Hepatocyte (in vitro differentiated cells): ENCODE measurements at places on chromosomes 6 and 20. TPM values are rescaled to one million over a fixed set of nuclear protein-coding genes. Genes with fewer than 3 reads are reported as not detected.

Gene C6orf132
- polyA plus RNA-seq, result 9.4 and 10.5 TPM in 2 replicates

- no peak for DNase-seq
- H3K4me1 ChIP-seq, result no peaks in the 10 kb centered on the region
- H3K27ac ChIP-seq, result no peak overlapping the region
- no peaks in the 10 kb centered on the region for H3K36me3 ChIP-seq
- no peaks in the 10 kb centered on the region for H3K27me3 ChIP-seq
Measured at GRCh38 chr6:961407-961960, 268.5 kb upstream of the EXOC2 start.

DNA sequence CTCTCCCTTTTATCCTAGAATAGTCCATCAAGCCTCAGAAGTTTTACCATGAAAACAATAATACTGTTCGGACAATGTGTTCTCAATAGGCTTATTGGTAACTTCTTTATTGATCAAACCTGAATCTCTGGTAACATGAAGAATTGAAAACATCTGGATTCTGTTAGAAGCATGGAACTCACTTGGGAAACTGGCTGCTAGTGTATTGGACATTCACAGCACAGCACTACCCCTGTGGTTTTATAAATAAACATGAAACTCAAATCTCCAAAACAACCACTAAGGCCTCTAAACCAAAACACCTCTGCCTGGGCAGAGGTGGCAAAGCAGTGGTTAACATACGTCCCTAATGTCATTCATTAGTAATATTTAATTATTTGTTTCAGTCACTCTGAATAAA is 157.6 kb upstream of the KCNQ5 start:
- no peaks in the 10 kb centered on the region for H3K36me3 ChIP-seq
- no peak overlapping the region for H3K27ac ChIP-seq
- no peaks in the 10 kb centered on the region for H3K27me3 ChIP-seq
- no peak for DNase-seq
- H3K4me3 ChIP-seq, result no peak overlapping the region
- H3K4me1 ChIP-seq, result no peaks in the 10 kb centered on the region

GRCh38 chr6:26544473-26544872 is 6.3 kb downstream of the HMGN4 start:
- H3K27ac ChIP-seq, result no peak overlapping the region
- no peak for DNase-seq
- H3K4me1 ChIP-seq, result no peaks in the 10 kb centered on the region
- no peak overlapping the region for H3K4me3 ChIP-seq
- no peaks in the 10 kb centered on the region for H3K27me3 ChIP-seq
- H3K36me3 ChIP-seq, result no peaks in the 10 kb centered on the region

DNA sequence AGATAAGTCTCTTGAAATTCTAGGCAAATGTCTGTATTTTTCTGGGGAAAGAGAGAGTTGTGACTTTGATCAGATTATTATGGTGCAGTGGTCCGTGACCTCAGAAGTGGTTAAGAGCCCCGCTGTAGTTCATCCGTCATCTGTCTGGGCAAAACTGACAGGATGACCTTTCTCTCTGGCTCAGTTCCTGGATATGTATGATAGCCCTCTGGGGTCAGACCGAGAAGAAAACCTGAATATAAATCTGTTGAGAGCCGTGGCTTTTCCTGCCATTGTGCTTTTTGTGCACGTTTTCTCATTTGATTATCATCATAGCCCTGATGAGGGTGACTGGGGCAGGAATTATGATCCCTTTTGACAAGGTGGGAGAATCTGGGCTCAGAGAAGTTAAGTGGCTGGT is 26.5 kb downstream of the GHRH start:
- H3K27me3 ChIP-seq, result no peaks in the 10 kb centered on the region
- DNase-seq, result no peak
- no peaks in the 10 kb centered on the region for H3K4me1 ChIP-seq
- H3K36me3 ChIP-seq, result peaks cover 6% of the 10 kb centered on the region
- no peak overlapping the region for H3K27ac ChIP-seq
- H3K4me3 ChIP-seq, result no peak overlapping the region

GRCh38 chr6:150534553-150534952 is 65.1 kb upstream of the PLEKHG1 start:
- H3K4me1 ChIP-seq, result no peaks in the 10 kb centered on the region
- no peak overlapping the region for H3K4me3 ChIP-seq
- no peak for DNase-seq
- H3K27me3 ChIP-seq, result no peaks in the 10 kb centered on the region
- no peak overlapping the region for H3K27ac ChIP-seq
- no peaks in the 10 kb centered on the region for H3K36me3 ChIP-seq

Gene PREP
- 27.3 and 30.3 TPM in 2 replicates for polyA plus RNA-seq

- H3K4me1 ChIP-seq, result peaks cover 23% of the 10 kb centered on the region
- H3K27ac ChIP-seq, result no peak overlapping the region
- H3K36me3 ChIP-seq, result no peaks in the 10 kb centered on the region
- H3K4me3 ChIP-seq, result no peak overlapping the region
- no peak for DNase-seq
- H3K27me3 ChIP-seq, result no peaks in the 10 kb centered on the region
Measured at GRCh38 chr6:11804701-11805100, 26.1 kb upstream of the ADTRP start.

Gene HLA-DOB
- polyA plus RNA-seq, result 0.94 TPM in 1 of 2 replicates, not detected in the other

DNA sequence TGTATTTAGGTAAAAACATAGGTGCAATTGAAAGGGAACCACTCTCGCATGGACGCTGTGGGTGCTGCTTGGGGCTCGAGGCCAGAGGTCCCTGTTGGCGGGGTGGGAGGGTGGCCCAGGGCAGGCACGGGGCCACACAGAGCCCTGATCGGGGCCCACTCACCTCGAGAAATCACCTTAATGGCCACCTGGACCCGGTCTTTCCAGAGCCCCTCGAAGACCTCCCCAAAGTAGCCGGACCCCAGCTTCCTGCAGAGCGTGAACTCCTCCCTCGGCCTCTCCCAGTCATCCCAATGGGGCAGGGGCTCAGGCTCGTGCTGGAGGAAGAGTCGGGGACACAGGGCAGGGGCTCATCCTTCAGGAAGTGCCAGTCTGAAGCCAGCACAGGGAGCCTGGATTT is 3.8 kb downstream of the PTK6 start:
- no peak overlapping the region for H3K4me3 ChIP-seq
- H3K36me3 ChIP-seq, result no peaks in the 10 kb centered on the region
- H3K4me1 ChIP-seq, result peaks cover 3% of the 10 kb centered on the region
- H3K27ac ChIP-seq, result no peak overlapping the region
- no peak for DNase-seq

GRCh38 chr6:108800427-108800864 is 47.8 kb upstream of the ARMC2 start:
- H3K36me3 ChIP-seq, result no peaks in the 10 kb centered on the region
- DNase-seq, result no peak
- peaks cover 37% of the 10 kb centered on the region for H3K4me1 ChIP-seq
- no peak overlapping the region for H3K4me3 ChIP-seq
- no peaks in the 10 kb centered on the region for H3K27me3 ChIP-seq
- H3K27ac ChIP-seq, result no peak overlapping the region

DNA sequence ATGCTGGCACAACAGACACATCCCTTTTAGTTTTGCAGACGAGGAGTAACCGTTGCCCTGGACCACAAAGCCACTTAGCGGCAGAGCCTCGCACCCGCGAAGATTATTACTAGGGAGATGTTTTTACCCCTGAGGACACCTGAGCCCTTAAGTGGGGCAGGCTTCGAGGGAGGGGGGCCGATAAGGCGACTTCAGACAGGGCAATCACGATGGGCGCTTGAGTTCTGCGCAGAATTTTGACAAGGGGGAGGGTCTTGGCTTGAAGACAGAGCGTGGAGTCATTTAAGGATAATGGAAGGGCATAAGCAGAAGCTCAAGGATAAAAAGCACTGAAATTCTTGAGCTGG is 650 bp upstream of the TTK start:
- no peak for DNase-seq
- H3K4me1 ChIP-seq, result peaks cover 6% of the 10 kb centered on the region
- peaks cover 2% of the 10 kb centered on the region for H3K27me3 ChIP-seq
- H3K4me3 ChIP-seq, result peak overlapping the region; percentile 23
- peak overlapping the region; percentile 85 for H3K27ac ChIP-seq
- no peaks in the 10 kb centered on the region for H3K36me3 ChIP-seq

DNA sequence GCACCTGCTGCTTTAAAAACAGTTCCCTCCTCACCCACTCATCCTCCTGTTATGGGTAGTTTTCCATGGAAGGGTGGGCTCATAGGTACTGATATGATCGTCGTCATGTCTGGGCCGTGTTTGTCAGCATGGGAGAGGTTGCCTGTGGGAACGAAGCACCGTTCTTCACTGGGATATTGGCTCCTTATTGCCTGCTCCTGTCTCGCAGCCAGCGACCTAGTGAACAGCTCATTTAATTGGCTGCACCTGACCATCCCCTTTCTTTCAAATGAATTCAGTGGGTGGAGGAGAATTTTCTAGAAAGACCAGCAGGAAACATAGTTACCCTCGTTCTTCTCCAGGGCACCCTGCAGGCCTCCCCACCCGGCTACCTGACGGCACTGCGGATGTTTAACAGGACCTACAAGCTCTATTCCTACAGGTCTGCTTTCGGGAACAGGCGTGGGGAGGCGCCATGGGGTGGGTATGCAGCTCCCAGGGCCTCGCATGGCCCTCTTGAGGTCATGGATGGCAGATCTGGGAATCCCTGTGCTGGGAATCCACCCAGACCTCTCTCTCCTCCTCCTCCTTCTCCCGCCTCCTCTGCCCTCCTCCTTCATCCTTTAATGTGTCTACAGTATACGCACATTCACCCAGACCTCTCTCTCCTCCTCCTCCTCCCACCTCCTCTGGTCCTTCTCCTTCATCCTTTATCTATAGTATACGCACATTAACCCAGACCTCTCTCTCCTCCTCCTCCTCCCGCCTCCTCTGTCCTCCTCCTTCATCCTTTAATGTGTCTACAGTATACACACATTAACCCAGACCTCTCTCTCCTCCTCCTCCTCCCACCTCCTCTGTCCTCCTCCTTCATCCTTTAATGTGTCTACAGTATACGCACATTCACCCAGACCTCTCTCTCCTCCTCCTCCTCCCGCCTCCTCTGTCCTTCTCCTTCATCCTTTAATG is 21.9 kb downstream of the ENTPD6 start:
- peaks cover 2% of the 10 kb centered on the region for H3K4me1 ChIP-seq
- no peaks in the 10 kb centered on the region for H3K27me3 ChIP-seq
- no peak for DNase-seq
- H3K27ac ChIP-seq, result no peak overlapping the region
- H3K4me3 ChIP-seq, result no peak overlapping the region

Gene SEMG1
- not detected in 2 replicates for polyA plus RNA-seq

DNA sequence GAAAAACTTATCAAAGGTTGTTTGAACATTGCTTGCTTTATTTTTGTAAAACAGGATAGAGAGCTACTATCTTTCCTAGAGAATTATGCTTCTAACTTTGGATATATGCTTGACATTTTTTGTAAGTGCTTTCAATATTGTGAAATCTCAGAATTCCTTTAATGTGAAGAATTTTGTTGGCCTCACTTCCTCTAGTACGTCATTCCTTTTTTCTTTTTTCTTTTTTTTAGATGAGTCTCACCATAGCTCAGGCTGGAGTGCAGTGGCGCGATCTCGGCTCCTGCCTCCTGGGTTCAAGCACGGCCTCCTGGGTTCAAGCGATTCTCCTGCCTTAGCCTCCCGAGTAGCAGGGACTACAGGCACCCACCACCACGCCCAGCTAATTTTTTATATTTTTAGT is 668.1 kb downstream of the RFPL4B start:
- no peak overlapping the region for H3K4me3 ChIP-seq
- H3K36me3 ChIP-seq, result no peaks in the 10 kb centered on the region
- DNase-seq, result no peak

- H3K27me3 ChIP-seq, result no peaks in the 10 kb centered on the region
- H3K4me3 ChIP-seq, result no peak overlapping the region
- no peak overlapping the region for H3K27ac ChIP-seq
- no peaks in the 10 kb centered on the region for H3K36me3 ChIP-seq
Measured at GRCh38 chr6:38773338-38773737, 58.2 kb downstream of the DNAH8 start.

DNA sequence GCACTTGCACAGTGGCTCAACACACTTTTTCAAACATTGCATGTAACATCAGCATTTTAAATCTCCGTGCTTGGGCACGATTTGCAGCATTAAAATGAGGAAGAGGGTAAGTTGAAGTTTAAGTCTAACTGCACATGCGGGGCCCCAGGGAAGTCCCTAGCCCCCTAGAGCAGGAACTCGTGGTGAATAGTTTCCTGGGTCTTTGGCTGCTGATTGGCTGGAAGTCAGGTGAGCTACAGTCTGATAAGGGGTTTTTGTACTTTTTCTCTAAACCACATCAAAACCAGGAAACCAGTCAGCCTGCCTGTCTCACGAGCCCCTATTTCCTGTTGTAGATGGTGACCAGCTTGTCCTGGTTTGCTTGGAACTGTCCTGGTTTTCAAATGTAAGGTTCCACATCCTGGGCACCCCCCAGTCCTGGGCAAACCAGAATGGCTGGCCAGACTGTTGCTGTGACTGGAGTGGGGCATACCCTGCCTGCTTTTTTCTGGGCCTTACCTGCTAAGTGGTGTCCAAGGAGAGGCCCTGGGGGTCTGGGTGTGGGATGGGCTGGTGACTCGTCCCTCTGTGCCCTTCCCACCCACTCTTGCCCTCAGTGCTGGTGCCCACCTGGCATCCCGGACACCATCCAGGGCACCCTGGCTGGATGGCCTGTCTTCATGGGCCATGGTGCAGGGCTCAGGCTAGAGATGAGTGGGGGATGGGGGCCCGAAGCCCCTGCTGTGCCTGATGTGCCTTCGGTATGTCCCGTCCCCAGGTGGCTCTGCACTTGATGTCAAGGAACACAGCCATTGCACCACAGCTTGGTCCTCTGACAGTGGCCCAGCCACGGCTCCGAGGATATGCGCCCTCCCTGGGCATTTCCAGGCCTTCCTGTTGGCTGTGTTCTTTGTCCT is 31.8 kb downstream of the SUN5 start:
- no peaks in the 10 kb centered on the region for H3K27me3 ChIP-seq
- H3K4me3 ChIP-seq, result no peak overlapping the region
- H3K36me3 ChIP-seq, result no peaks in the 10 kb centered on the region
- no peak overlapping the region for H3K27ac ChIP-seq
- peaks cover 7% of the 10 kb centered on the region for H3K4me1 ChIP-seq

GRCh38 chr6:12968290-12968689 is 251.7 kb downstream of the PHACTR1 start:
- H3K4me1 ChIP-seq, result peaks cover 10% of the 10 kb centered on the region
- no peak overlapping the region for H3K4me3 ChIP-seq
- H3K36me3 ChIP-seq, result no peaks in the 10 kb centered on the region
- peaks cover 3% of the 10 kb centered on the region for H3K27me3 ChIP-seq
- peak overlapping the region; percentile 50 for H3K27ac ChIP-seq
- no peak for DNase-seq

- no peak overlapping the region for H3K27ac ChIP-seq
- no peaks in the 10 kb centered on the region for H3K36me3 ChIP-seq
- DNase-seq, result no peak
- H3K4me3 ChIP-seq, result no peak overlapping the region
- H3K27me3 ChIP-seq, result no peaks in the 10 kb centered on the region
Measured at GRCh38 chr6:129055796-129056195, 172.9 kb downstream of the LAMA2 start.

- H3K27me3 ChIP-seq, result no peaks in the 10 kb centered on the region
- H3K27ac ChIP-seq, result no peak overlapping the region
- H3K4me3 ChIP-seq, result no peak overlapping the region
Measured at GRCh38 chr6:95866732-95867131, 149.0 kb upstream of the FUT9 start.

DNA sequence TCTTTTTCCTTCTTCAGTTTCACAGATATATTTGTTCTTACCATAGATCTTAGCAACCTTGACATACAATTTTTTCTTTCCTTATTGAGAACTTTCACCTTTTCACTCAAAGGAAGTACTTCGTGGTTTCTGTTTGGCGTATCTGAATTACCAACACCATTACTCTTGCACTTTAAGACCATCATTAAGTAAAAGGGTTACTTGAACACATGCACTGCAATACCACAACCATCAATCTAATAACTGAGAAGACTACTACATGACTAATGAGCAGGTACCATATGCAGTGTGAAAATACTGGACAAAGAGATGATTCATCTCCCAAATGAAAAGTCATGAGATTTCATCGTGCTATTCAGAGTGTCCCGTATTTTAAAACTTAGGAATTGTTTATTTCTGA is 21.7 kb upstream of the SENP6 start:
- DNase-seq, result no peak
- no peak overlapping the region for H3K4me3 ChIP-seq
- H3K27me3 ChIP-seq, result no peaks in the 10 kb centered on the region
- no peaks in the 10 kb centered on the region for H3K4me1 ChIP-seq
- H3K27ac ChIP-seq, result no peak overlapping the region
